Activated naive CD4-positive, alpha-beta T cell (primary cell): ENCODE measurements at places on chromosomes 5 and 9.

GRCh38 chr9:134190232-134191121 lies 26.1 kb upstream of the RNU6ATAC start:
- DNase-seq = no peak

DNA sequence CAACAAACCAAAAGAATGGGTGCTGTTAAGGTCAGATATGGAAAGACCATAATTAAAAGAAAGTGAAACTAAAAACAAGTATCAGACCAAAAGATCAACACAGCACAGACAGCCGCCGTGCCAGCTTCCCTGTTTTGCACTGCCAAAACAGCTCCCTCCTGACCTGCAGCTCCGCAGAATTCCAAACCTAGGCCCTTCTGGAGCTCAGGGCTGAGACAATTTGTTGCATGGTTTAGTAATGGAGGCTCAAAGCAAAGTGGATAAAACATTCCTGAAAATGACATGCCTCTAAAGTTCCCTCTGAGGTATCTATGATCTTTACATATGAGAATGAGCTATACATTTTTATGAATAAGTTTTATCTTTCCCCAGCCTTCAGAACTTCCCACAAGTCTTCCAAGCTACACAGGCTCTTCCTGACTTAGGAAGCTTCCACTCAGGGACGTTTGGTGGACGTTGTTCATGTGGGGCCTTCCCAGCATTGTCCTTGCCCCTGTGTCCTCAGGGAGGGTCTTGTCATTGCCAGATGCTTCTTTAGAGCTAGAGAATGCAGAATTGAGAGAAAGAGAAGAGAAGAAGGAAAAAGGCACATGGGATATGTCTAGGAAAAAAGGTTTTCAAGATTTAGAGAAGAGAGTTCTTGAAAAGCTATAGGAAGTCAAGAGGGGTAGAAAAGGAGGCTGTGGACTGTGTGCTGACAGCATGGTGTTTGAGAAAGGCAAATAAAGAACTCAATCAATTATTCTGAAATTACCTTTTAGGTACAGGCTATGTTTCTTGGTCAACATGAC lies 28.4 kb upstream of the SSBP2 start:
- DNase-seq = peak; percentile 20

- no peak for DNase-seq
Observed at GRCh38 chr5:141657937-141658545, 6.8 kb upstream of the FCHSD1 start.

DNA sequence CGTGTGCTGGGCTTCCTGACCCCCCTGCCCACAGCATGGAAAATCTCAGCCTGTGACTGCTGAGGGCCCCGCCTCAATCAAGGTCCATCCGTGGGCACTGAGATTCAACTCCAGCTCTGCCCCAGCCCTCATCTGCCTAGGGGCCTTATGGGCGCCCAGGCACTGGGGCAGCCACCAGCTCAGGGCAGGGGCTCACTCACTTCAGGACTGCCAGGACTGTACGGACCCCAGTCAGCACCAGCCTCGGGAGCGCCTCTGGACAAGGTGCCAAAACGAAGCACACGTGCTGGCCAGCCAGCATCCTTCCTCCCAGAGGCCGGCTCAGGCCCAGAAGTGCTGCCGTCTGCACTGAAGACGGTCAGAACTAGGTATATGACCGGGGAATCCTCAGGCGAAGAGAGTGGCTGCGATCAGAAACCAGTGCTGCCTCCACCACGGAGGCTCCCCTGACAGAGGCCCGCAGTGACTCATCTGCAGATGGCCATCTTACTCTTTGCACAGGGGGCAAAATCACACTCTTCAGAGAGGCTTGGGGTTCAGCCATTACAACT lies 19.6 kb downstream of the CLPTM1L start:
- no peak for DNase-seq
